Inflammatory macrophage treated with lipopolysaccharide for 4 hours (primary cell): ENCODE measurements at places on chromosomes 4 and X.
A peak's percentile ranks its signal among the peaks of the same experiment; 100 is the strongest.

- DNase-seq, result no peak
Observed at GRCh38 chrX:108138814-108139702, 47.5 kb downstream of the ATG4A start.

GRCh38 chrX:70426286-70427278 is 3.5 kb downstream of the GDPD2 start:
- no peak for DNase-seq

DNA sequence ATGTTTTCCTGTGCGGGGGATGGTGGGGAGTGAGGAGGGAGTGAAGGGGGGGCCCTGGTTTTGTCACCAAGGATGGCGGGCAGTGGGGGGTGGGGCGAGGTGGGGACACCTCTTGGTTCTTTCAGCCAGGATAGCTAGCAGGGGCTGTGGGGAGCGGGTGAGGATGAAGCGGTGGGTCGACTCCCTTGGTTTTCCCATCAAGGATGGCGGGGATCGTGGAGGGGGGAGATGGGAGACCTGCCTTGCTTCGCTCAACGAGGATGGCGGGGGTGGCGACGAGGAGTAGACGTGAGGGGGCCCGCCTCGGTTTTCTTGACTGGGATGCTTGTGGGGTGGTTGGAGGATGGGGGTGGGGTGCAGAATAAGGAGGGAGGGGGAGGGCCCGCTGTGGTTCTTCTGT is 643 bp downstream of the FHL1 start:
- DNase-seq, result no peak

DNA sequence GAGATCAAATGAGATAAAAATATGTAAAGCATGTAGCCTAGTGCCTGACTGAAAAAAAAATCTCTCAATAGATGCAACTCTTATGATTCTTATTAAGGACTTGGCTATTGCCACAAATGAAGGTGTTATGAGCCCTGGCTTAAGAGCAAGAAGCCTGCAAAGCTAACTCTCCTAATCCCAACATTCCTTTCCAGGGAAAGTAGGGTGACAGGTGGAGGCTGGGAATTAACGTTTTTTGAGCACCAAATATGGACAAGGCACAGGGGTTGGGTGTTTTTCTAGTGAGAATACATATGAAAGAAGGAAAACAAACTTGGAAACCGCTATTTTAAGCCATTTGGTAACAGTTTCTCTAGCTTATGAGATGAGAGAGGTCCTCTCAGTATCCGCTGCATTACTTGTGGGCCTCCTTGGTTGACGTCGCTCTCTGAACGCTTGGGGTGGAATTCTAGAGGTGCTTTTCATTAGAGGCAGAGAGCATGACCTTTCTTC is 2.4 kb downstream of the RHOH start:
- no peak for DNase-seq

- DNase-seq, result no peak
Observed at GRCh38 chr4:25788703-25789238, 74.0 kb downstream of the SEL1L3 start.

DNA sequence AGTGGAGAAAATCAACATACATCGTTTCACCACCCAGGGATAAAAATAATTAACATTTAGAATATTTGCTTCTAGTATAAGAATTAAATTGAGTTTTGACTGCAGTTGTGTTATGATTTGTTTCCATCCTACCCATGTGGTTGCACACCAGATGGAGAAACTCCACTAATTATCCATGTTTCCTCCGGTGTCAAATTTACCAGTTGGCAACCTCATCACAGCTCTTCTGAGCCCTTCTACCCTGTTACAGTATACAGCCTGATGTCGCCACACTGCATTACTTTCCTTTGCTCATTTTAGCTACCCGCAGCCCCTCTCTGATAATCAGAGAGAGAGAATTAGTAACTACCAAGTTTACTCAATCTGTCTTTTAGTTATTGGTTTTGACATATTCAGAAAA is 411.2 kb downstream of the DTHD1 start:
- no peak for DNase-seq

DNA sequence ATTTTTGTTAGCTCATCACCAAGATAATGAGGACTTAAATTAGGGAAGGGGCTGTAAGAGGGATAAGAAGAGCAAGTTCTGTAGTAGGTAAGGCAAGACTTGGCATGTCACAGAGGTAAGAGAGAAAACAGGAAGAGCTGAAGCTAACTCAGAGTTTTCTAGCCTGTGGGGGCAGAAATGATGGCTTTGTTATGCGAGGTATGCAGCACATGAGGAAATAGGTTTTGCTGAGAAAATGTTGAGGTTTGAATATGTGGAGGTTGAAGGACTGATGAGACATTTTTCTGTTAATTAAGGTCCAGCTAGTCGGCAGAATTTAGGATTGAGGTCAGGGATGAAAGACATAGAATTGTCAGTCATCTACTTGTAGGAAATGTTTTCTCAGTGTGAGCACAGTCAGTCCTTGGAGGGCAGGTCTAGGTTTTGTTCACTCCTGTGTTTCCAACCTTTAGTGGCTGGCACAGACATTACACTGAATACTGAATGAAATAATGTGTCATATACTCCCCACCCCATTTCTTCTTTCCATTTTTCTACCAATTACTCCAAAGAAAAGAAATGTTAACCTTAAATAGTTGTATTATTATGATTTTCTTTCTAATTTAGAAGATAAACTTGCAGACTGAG is 154.0 kb upstream of the AADAT start:
- DNase-seq, result no peak

DNA sequence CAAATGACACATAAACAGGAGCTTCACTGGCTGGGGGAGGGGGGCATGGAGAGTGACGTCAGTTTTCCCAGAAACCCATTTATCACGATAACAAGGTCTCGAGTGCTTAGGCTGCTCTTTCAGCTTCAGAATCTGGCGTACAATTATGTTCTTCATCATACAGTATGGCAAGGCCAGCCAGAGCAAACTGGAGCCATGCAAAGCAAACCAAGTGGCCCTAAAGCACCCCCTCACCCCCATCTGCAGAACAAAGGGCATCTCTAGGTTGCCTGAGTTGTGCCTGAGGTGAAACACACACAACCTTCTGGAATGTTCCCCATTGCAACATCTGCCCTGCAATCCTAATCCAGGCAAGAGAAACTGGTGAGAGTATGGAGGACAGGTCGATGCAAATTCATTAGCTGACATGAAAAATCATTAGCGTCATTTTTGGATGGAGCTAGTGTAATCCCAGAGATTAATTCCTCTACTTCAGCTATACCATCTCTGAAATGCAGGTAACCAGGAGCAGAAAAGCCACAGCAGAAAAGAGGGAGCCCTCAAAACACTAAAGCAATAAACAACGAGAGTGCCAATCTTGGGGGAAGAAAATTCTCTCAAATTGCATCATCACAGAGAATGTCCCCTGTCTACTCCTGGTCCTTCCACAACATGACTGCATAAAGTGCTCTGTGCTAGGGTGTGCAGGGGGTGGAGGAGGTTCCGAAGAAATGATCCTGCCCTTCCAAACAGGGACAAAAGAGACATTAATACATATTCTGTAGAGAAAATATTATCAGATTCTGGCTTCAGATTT is 1.8 kb downstream of the SEPTIN6 start:
- DNase-seq, result peak; percentile 56

DNA sequence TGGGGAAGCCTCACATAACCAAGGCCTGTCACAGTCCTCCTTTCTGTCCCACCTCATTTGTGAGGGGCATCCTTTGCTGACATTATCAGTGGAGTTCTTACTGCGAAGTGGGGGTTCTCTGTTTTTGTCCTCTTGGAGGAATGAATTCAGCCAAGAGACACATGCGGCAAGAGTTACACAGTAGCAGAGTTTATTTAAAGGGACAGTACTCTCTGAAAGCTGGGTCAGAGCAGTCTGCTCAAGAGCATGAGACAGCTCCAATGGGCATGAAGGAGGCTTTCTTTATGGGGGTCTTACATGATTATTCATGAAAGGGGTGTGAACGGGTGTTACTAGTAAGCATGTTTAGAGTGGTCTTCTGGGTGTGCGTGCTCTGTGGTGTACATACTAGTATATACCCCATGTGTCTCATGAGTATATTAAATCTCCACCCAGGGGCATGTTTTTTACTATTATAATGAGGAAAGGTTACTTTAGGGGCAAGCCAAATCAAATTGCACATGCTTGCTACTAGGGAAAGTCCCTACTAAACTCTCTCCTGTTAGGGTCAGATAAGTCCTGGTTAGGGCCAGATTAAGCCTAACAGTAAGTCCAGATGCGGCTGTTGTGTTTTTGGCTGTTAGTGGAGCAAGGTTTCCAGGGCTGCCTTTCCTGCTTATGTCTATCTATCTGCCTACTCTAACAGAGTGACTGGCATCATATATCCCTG is 19.8 kb upstream of the LGI2 start:
- DNase-seq, result no peak

GRCh38 chr4:68373513-68373912 is 23.6 kb upstream of the YTHDC1 start:
- DNase-seq, result peak; percentile 18

DNA sequence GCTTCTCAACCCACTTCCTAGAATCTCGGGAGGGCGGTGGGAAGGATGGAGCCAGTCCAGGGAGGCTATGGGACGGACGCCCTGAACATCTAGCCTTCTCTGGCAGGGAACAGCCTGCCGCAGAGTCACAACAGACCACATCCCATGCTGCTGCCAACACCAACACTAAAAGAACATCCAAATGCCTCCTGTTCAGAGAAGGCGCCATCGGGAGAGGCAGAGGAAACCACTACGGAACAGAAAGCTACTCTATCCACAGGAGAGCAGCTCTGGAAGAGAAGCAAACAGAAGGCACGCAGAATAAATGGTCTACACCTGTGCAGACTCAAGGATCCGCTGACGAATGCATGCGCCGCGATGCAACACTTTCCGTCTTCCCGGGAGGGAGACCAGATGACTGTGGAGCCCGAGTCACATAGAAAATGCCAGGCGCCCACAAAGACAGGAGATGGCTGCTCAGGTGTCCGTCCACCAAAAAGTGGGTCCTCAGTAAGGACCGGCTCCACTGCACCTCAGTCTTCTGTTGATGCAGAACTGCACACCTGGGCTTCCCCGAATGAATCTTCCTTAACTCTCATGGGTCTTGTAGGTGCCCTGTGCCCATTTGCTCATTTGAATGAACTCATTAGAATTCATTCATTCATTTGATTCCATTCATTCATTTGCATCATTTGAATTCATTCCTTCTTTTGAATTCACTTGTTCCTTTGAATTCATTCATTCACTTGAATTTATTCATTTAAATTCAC is 217.5 kb downstream of the DHRSX start:
- DNase-seq, result no peak

DNA sequence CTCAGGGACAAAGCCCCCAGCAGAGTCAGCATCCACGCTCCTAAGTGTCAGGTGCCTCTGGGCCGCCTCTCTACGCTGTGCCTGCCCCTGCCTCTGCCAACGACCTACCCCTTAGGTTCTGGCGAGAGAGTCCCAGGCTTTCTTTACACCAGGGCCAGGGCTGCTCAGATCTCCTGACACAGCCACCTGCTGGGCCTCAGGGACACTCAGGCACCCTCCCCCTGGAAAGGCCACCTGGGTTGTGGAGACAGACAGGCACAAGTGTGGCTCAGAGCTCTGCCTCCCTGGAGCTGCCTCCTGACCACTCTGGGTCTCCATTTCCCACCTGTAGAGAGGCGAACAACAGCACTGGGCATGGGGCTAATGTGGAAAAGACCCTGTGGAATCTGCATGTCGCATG is 90.0 kb upstream of the ADRA2C start:
- DNase-seq, result no peak

DNA sequence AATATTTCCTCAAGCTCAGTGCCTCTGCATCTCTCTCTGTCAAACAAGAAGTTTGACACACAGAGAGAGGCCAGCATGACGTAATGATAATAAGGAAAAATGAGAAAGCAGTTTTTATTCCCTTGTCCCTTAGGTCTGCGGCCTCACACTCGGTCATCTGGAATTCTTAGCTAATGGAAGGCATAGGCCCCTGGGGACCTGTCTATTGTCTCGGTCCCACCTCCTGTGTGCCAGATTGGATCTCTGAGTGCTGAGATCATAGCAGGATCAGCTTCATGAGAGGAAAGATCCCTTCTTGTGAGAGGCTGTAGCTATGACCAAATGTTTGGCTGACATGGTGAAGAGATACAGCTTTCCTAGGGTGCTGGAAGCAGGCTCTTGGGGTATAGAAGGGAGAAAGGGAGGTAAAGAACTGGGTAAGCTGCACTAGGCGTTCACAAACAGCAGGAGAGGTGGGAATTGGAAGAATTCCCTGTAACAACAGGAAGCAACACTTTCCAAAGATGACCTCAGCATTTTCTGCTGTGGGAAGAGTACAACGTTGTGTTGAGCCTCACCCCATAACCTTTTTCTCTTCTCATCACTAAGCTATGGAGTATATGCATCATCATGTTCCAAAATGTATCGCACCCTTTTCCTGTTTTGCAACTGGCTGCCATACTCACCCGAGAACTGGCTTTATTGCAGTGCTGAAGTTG is 20.2 kb downstream of the TMEM31 start:
- peak; percentile 4 for DNase-seq

DNA sequence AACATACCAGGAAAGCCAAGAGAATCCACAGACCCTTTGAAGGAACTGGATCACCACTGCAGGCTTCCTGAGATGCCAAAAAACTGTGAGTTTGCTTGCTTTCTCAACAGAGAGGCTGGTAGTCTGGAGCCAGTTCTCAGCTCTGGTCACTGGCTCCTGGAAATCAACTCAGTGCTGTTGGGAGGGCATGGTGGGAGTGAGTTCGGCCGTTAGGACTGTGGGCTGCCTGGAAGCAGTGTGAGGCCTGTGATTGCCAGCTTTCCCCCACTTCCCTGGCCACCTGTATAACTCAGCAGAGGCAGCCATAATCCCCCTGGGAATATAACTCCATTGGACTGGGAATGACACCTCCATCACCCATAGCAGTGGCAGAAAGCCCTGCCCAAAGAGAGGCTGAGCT is 122.0 kb upstream of the FSTL5 start:
- DNase-seq, result no peak

DNA sequence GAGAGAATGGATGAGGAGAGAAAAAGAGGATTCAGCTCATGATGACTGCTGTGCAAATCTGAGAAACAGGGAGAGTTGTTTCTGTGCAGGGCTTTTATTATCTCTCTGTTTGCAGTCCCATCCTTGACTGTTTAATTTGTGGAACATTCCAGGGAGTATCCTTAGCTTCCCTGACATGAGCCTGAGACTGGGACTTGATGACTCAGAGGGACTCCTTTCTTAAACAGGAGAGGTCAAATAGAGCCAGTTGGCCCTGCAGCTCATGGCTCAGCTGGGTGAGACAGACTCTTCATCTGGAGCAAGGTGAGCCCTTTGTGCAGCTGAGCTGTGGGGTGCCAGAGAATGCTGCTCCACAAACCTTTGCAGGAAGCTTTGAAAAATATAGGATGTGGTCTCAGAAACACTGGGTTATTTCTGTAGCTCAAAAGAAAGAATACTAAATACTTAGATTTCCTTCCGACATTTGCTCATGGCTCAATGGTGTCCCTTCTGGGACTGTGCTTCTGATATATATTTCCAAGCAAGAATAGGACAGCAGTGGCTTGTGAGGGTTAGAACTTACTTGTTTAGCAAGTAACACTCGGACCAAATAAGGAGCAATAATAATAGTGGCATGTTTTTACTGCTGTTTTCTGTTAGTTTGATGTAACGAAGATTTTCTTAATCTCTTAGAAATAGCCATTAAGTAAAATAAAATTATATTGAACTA is 14.5 kb downstream of the ARHGAP24 start:
- no peak for DNase-seq
